Pancreas (tissue), 10 donors: ENCODE measurements at places on chromosomes 5 and 9. TPM values are rescaled to one million over a fixed set of nuclear protein-coding genes. Genes with fewer than 3 reads are reported as not detected.

Gene LRRC70
- 0.16 TPM for total RNA-seq

Gene HMGCS1
- total RNA-seq = 19.3 TPM

Gene ENTPD2
- total RNA-seq = 2.1 TPM

Gene ZNF608
- total RNA-seq = 10.7 TPM

Gene TAF11L10
- not detected for total RNA-seq

Gene AK1
- total RNA-seq = 17.4 TPM

Gene ALDOB
- 75.0 TPM for total RNA-seq

GRCh38 chr9:134044944-134045343 is 19.7 kb downstream of the BRD3OS start:
- no peaks in the 10 kb centered on the region for H3K4me1 ChIP-seq
- H3K27me3 ChIP-seq = no peaks in the 10 kb centered on the region
- H3K27ac ChIP-seq = no peak overlapping the region
- no peak for DNase-seq

- no peaks in the 10 kb centered on the region for H3K4me1 ChIP-seq
- H3K36me3 ChIP-seq = no peaks in the 10 kb centered on the region
- DNase-seq = no peak
- no peak within 1 kb of the TSS for H3K4me3 ChIP-seq
- H3K27me3 ChIP-seq = peaks cover 22% of the 10 kb centered on the region
Measured at GRCh38 chr9:21385131-21385670, at the start of gene IFNA2. IFNA2 (minus strand) TSS chr9:21385398; CDS start chr9:21385329, 69 bp downstream.

DNA sequence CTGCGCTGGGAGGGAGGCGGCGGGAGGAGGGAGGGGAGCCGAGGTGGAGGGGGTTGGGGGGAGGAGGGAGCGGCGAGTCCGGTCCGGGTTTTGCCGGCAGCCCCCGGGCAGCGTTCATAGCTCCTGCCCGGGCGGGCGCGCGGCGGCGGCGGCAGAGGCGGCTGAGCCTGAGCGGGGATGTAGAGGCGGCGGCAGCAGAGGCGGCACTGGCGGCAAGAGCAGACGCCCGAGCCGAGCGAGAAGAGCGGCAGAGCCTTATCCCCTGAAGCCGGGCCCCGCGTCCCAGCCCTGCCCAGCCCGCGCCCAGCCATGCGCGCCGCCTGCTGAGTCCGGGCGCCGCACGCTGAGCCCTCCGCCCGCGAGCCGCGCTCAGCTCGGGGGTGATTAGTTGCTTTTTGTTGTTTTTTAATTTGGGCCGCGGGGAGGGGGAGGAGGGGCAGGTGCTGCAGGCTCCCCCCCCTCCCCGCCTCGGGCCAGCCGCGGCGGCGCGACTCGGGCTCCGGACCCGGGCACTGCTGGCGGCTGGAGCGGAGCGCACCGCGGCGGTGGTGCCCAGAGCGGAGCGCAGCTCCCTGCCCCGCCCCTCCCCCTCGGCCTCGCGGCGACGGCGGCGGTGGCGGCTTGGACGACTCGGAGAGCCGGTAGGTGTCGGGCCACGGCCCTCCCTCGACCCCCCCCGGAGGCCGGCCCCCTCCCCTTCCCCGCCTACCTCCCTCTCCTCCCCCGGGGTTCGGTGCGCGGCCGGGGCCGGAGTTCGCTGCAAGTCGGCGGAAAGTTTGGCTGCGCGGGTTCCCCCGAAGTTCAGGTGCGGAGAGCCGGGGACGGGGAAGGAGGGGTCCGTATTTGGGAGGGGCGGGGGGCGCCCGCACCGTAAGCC is at the start of gene CXXC5:
CXXC5 (plus strand) TSS at position 145 of the 877 bp plus-strand sequence. CDS start 32,175 bp downstream, outside the sequence.
- peak; percentile 93 for DNase-seq
- H3K27me3 ChIP-seq = no peaks in the 10 kb centered on the region
- peak within 1 kb of the TSS; percentile 99 for H3K4me3 ChIP-seq
- peaks cover 26% of the 10 kb centered on the region for H3K4me1 ChIP-seq
- H3K27ac ChIP-seq = peak within 1 kb of the TSS; percentile 94

GRCh38 chr5:171306781-171307591 is 2.1 kb upstream of the TLX3 start:
- no peak overlapping the region for H3K27ac ChIP-seq
- peaks cover 58% of the 10 kb centered on the region for H3K27me3 ChIP-seq
- H3K4me1 ChIP-seq = no peaks in the 10 kb centered on the region
- no peaks in the 10 kb centered on the region for H3K36me3 ChIP-seq
- DNase-seq = no peak

- H3K27me3 ChIP-seq = no peaks in the 10 kb centered on the region
- H3K4me3 ChIP-seq = no peak overlapping the region
- no peak overlapping the region for H3K27ac ChIP-seq
- H3K36me3 ChIP-seq = peaks cover 28% of the 10 kb centered on the region
Measured at GRCh38 chr5:146165460-146165859, 17.0 kb downstream of the LARS1 start.
